ENCODE measurements at places on chromosomes 7 and 10.

GRCh38 chr7:117123311-117123926 lies 170.1 kb downstream of the ST7 start:
- peak; percentile 70 for DNase-seq

DNA sequence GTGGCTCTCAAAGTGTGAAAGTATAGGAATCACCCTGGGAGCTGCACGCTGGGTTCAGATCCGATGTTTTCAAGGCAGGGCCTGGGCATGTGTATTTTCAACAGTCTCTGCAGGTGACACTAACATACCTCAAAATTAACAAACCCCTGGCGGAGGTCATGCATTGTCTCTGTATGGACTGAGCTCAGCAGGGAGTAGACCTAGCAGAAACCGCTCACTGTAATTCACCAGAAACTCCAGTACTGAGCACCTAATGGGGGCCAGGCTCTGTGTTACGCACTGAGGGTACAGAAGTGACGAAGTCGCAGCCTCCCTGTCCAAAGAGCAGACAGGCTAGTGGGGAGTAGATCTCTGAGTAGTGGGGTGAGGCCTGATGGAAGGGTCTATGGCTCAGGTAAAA lies 5.6 kb downstream of the STRA8 start:
- no peak for DNase-seq

DNA sequence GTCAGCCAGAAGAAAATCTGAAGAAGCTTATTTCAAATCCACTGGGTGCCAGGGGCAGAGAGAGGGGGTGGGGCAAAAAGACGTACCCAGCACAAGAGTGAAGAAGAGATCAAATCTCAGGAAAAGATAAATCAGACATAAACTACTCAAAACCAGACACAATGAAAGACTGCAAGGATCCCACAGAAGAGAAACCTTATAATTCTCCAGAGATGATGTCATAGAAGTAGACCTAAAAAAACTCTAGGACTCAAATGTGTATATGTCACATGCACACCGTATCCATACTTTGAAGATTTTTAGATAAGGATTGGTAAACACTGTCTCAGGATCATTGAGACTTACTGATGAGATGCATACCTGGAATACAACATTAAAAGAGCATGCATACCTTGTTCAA lies 98.5 kb upstream of the PIK3CG start:
- no peak for DNase-seq

DNA sequence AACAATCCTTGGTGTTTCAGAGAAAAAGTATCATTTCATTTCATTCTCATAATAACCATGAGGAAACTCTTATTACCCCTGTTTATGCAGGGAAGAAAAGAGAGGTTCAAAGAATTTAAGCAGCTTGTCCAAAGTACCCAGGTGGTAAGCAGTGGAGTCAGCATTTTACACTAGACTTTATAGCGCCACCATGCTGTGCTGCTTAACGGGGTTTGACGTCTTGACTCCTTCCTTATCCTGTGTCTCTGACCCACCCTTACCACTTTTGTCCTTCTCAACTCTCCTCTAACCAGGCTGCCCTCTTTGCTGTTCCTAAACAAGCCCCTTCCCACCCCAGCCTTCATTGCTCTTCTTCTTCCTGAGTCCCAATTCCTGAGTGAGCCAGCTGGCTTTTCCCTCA lies 117.0 kb upstream of the AHR start:
- no peak for DNase-seq
